ENCODE measurements at places on chromosomes 6 and 20.

- DNase-seq: no peak
Observed at GRCh38 chr20:10255846-10256245, 37.2 kb downstream of the SNAP25 start.

- DNase-seq: no peak
Observed at GRCh38 chr20:63107449-63108200, 100.9 kb upstream of the BHLHE23 start.

GRCh38 chr6:112235956-112236355 is 18.4 kb downstream of the LAMA4 start:
- DNase-seq: no peak

DNA sequence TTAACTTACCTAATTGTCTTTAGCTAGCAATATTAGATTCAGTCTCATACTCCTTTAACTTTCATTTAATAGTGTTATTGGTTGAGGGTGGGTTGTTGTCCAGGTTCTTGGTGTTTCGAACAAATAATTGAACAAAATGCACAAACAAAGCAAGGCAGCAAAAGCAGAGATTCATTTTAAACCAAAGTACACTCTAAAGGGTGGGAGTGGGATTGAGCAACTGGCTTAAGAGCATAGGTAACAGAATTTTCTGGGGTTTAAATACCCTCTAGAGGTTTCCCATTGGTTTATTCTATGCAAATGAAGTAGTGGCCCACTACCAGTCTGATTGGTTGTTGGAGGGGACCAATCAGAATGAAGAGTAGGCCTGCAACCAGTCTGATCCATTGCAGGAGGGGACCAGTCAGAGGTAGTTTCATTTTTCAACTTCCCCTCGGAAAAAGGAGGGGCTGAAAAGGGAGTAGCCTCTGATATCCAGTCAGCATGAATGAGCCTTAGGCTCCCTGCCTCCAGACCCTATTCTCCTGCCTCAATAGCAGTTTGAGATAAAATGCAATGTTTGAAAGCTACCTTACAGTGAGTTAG is 26.3 kb upstream of the RAB23 start:
- no peak for DNase-seq

DNA sequence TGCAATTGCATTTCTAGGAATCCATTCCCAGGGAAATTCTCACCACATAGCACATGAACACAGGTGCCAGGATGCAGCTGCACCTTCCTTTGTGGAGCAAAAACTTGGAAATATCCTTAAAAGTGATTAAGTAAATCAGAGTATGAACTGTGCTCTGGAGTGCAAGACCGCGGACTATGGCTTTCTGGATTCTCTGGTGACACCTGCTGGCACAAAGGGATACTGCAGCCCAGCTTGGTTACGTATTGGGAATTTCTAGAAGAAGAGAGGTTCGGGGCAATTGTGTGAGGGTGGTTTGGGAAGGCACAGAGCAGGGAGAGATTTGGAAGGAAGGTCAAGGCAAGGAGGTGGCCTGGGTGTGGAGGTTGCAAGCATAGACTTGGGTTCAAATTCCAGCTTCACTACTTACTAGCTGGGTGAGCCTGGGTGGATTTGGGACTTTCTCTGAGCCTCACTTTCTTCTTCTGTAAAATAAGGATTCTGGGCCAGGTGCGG is 15.9 kb upstream of the PEDS1 start:
- DNase-seq: peak; percentile 63

DNA sequence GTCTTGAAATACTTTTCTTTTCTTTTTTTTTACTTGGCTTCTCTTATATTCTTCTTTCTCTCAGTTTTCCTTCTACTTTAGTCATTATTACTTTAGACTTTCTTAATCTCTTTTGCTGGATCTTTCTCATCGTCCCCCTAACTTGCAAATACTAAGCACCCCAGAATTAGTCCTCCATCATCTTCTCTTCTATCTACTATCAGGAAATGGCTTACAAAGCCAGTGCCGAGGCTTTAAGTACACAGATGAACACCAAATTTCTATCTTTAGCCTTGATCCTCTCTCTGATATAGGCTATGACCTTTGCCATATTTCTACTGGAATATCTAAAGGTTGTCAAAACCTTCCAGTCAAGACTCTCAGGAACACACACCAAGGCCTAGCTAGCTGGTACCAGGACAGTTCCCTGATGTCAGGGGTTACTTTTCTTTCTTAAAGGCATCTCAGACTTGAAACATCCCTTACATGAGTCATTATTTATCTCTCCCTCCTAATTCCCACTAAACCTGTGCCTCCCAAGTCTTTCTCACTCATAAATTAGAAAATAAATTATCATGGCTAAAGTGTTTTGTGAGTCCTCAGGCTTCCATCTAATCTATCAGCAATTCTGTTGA is 278.6 kb upstream of the TCF21 start:
- DNase-seq: no peak

GRCh38 chr20:38926934-38927616 is 858 bp downstream of the FAM83D start:
- no peak for DNase-seq

- DNase-seq: no peak
Observed at GRCh38 chr6:3938715-3939367, 89.7 kb downstream of the FAM50B start.

GRCh38 chr20:43014206-43014605 is 175.5 kb downstream of the PTPRT start:
- DNase-seq: no peak

DNA sequence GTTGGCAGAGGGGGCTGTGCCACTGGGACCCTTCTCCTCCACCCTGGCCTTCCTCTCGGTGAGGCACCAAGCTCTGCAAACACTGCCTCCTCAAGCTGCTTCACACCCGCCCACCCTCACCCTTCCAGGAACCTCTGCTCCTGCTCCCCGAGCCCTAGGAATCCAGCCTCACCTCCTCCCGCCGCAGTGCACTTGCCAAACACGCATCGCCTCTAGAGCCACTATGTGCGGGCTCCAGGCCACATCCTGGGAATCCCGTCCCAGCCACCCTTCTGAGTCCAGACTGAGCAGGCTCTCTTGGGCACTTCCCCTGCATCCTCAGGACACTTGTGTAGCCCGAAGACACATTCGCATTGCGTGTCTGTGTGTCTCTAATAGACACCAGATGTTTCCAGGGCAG is 18.5 kb downstream of the PSMG4 start:
- DNase-seq: no peak

- DNase-seq: no peak
Observed at GRCh38 chr20:1467082-1467354, 369 bp upstream of the NSFL1C start.

DNA sequence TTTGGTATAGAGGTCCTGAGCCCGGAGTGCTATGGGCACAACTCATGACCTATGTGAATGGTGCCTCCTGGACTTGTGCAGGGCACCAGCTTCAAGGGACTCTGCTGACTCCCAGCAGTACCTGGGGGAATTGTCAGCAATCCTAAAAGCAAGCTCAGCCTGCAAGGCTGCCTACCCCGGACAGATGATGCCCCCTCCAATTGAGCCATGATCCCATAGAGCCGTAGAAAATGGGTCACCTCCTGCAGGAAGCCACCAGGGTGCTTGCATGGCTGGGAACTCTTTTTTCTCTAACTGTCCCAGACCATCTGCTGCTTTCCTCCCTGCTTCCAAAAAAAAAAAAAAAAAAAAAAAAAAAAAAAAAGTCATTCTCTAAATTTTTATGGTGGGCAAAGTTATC is 12.9 kb upstream of the PRND start:
- no peak for DNase-seq

GRCh38 chr6:73644941-73645591 is 8.7 kb downstream of the SLC17A5 start:
- no peak for DNase-seq

GRCh38 chr6:25590986-25591385 is 61.0 kb upstream of the SCGN start:
- no peak for DNase-seq

GRCh38 chr6:112744827-112745226 is 397.7 kb downstream of the RFPL4B start:
- no peak for DNase-seq

DNA sequence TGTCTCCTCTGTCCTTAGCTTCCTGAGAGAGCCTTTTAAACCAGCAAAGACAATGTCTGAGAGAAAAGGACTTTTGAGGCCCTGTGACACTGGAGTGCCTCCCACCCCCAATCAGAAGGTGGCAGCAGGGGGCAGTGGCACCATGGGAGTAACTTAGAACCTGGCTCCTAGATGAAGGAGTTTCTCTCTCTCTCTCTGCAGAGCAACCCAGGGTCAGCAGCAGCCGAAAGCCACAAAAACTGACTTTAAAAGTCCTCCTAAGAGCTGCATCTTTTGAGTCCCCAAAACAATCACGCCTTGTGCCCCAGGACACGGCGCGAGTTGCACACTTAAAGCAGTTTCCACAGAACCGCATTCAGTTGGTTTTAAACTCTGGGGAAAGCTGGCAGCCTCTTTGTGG is 5.3 kb upstream of the TCP11 start:
- DNase-seq: no peak

DNA sequence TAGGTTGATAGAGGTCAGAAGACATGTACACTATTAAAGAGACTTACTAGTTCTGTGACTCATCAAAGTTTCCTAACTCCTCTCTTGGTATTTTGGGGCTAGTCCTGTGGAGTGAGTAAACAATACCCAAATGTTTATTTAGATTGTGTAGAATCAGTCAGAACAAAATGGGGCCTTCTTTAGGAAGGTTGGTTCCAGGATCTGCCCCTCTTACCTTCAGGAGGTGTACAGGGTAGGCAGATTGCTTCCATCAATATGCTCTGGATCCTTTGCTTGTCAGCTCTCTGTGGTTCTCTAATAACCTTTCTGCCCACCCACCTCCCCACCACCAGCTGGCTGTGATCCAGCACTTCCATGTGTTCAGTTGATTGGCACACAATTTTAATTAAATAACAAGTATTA is 107.0 kb downstream of the POPDC3 start:
- DNase-seq: no peak

- no peak for DNase-seq
Observed at GRCh38 chr6:159969204-159969912, 476 bp downstream of the IGF2R start.

DNA sequence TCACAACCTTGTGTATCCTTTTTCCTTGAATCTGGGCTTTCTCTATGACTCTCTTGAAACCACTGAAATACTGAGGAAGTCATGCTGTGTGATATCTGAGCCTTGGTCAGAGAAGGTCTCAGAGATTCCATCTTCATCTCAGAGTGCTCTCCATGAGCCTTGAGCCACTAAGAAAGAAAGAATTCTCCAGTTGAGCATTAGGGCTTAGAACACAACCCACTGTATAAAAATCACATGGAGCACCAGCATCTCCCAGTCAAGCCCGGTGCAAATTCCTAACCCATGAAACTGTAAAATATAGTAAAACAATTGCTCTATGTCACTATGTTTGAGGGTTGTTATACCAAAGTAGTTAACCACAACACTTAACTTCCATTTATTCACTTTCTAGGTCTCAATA is 181.4 kb downstream of the MOXD1 start:
- no peak for DNase-seq

GRCh38 chr6:113662093-113662665 is 195.0 kb upstream of the MARCKS start:
- no peak for DNase-seq

GRCh38 chr20:23515250-23515939 is 24.5 kb downstream of the CST8 start:
- no peak for DNase-seq

GRCh38 chr6:106185615-106186014 is 99.5 kb downstream of the PRDM1 start:
- DNase-seq: no peak

DNA sequence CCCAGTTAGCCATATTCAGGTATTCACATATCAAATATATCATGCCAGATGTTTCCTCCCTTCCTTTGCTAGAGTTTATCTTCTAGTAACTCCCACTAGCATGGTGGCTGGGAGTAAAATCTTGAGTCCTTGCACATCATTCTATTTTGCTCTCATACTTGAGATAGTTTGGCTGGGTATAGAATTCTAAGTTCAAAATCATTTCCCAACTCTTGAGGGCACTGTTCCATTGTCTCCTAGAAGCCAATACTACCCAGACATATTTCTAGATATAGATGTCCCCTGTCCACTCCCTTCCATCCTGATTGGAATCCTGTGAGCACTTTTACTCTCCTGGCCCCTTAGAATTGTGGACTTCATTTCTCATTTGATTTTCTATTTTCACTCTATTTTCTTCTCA is 104.7 kb downstream of the ZFP64 start:
- no peak for DNase-seq

GRCh38 chr6:150686566-150686965 is 86.9 kb downstream of the PLEKHG1 start:
- DNase-seq: no peak

Data from NCI-H526 treated with DMSO at 0.1 percent for 48 hours (cell line).